ENCODE measurements at places on chromosomes 2 and 18.

GRCh38 chr2:124535816-124536215, 510.7 kb downstream of the CNTNAP5 start:
- DNase-seq: no peak

GRCh38 chr2:221541131-221541735, 30.9 kb downstream of the EPHA4 start:
- DNase-seq: no peak

DNA sequence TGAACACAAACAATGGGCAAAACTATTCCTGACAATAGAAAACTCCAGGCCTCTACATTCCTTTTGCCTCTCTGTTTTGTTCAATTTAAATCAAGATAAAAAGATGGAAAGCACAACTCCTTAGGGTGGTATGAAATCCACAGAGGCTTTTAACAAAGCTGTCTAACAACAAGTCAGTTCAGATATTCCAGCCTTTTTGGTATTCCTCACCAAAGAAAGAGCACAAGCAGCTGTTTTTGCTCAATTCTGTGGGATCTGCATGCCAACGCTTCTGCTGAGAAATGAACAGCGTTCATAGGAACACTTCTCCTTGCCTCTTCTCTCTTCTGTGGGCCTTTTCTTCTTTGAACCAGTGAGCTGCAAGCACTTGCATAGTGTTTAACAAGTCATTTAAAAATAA, 411.6 kb upstream of the TCF4 start:
- DNase-seq: no peak

DNA sequence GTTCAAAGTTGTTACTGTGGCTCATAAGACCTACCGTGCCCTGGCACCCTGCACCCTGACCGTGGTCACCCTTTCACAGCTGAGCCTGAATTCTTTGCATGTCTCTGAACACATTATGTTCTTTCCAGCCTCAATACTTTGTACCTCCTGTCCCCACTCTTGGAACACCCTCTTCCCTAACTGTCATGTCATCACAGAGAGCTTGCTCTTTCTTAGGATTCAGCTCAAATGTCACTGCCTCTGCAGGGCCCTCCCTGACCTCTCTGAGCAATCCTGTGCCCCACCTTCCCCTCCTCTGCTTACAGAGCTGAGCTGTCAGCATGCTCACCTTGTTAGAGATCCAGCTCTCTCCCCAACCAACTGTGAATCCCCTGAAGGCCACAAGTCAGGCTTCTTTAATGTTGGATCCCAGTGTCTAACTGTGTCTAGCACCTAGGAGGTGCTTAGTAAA, 15.0 kb downstream of the PRKAG3 start:
- no peak for DNase-seq

DNA sequence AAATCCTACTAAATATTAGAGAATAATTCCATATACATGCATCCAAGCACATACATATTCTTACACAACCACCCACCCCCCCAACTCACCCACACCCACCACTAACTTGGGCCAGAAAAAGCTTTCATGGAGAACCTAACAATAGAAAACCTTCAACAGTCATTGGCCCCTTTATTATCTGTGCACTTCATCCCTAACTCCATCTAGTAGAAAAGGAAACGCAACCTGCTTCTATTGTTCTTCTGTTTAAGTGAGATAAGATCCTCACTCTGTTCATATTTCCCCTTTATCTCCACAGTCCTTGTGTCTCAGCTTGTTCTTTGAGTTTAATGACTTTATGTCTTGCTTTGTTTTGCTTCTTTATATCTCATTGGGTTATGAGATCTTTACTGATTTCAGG, 1740.2 kb upstream of the CELF4 start:
- DNase-seq: no peak

- DNase-seq: no peak
Measured at GRCh38 chr18:7904529-7904928, 337.4 kb downstream of the PTPRM start.

DNA sequence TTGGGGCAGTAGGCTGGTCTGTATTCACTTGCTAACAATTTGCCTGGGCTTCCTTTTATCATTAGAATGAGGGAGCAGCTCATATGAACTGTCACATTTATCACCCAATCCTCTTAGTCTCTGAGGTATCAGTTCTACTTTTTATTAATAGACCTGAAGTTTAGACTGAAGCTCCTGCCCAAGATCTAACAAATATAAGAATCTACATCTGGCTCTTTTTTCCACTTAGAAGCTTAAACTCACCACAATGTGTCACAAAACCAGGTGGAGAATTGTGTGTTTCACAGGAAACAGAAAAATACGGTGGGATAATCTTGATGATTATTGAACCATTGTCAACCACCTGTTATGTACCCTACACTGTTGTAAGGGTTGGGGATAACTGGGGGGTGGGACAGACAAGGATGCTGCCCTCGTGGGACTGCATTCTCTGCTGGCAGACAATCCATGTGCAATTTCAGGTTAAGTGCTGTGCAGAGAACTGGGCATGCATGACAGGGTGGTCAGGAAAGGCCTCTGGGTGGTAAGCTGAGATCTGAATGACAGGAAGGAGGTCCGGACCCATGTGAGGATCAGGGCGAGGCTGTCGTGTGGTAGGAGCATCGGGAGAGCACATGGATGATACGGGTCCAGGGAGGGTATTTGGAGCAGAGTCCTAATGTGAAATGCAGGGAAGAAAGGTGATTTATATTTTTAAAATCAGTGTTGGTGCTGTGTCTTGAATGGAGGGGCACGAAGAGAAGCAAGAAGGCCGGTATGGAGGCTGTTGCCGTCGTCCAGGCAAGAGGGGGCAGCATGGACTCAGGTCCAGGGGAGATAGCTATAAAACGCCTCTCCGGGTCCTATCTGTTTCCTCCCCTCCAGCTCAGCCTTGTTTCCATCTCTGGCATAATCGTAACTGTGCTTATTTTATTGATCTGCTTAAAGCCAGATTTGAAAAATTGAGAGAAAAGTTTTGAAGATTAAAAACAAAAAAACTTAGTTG, 17.6 kb downstream of the MYL12B start:
- no peak for DNase-seq

GRCh38 chr2:216664593-216665034, 30.7 kb downstream of the IGFBP5 start:
- no peak for DNase-seq

DNA sequence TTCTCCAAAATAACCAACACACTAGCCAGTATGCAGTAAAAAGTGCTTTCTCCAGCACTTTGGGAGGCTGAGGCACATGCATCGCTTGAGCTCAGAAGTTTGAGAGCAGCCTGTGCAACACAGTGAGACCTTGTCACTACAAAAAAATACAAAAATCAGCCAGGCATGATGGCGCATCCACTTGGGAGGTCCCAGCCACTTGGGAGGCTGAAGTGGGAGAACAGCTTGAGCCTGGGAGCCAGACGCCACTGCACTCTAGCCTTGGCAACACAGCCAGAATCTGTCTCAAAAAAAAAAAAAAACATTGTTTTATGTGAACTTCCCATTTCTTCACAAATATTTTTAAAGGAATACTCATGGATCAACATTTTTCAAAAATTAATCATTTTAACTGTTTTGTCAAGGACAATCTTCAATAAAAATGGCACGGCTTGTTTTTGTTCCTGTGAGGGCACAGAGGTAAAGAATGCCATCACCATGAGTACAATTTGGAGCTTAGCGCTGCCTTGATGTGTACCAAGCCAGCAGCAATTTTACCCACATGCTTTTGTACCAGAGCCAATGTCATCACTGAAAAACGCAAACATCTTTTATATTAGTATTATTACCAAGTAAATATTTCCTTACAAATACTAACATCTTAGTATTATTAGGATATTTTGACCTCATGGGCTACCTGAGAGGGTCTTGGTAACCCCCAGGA, 26.7 kb downstream of the RAB1A start:
- DNase-seq: no peak

GRCh38 chr2:113228991-113229716, 49.6 kb downstream of the PAX8 start:
- DNase-seq: no peak

DNA sequence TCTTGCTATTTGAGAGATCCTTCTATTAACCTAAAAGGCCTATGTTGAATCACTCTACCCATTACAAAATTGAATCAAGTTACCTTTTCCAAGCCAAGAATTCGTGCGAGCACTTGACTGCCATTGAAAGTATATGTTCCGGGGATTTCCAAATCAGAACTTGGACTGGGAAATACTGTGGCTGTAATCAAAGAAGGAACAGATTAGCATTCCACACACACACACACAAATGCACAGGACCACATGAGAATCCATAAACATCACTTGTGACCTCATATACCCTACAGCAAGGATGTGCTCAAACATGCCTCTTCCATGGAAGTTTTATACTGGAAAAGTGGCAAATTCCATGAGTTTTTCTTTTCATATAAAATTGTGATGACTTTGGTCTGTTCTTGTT, 86.0 kb downstream of the ABCA12 start:
- DNase-seq: no peak

- no peak for DNase-seq
Measured at GRCh38 chr18:56377231-56377630, 261.2 kb downstream of the TXNL1 start.

GRCh38 chr2:694906-695510, 17.8 kb upstream of the TMEM18 start:
- DNase-seq: no peak

DNA sequence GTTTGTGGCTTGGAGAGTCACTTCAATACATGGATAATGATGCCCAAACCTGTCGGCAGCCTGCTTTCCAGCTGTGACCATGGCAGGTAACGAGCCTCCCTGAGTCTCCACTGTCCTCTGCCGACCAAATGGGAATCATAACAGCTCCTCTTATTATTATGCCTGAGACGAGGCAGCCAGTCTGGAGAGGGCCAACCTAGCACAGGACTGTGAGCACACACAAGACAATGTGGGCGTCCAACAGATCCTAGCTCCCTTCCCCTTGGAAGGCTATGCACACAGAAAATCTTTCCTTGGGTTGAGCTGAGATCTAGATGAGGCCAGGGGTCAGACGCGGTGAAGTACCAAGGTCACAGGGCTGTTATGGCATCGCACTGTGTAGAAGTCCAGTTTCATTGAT, 890 bp upstream of the SLC4A3 start:
- no peak for DNase-seq

- DNase-seq: no peak
Measured at GRCh38 chr2:187943772-187944369, 347.8 kb upstream of the GULP1 start.

DNA sequence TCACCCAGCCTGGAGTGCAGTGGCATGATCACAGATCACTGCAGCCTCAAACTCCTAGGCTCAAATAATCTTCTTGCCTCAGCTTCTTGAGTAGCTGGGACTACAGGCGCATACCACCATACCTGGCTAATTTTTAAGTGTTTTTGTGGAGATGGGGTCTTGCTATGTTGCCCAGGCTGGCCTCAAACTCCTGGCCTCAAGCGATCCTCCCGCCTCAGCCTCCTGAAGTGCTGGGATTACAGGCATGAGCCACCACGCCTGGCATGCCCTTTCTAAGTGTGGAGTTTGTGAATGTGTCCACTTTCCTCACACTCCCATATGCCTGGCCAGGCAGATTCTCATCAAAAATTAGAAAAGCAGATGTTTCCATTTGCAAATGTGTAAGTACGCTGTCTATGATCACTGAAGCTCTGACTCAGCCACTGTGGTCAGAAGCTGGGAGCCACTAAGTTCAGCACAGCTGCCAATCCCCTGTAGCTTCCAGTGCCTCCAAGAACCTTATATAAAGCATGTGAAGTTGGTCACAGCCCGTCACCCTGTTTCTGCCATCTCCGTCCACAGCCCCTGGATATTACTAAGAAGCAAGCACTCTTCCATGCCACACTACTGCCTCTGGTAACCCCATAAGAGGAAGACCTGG, 155.4 kb downstream of the FAM210A start:
- DNase-seq: no peak

DNA sequence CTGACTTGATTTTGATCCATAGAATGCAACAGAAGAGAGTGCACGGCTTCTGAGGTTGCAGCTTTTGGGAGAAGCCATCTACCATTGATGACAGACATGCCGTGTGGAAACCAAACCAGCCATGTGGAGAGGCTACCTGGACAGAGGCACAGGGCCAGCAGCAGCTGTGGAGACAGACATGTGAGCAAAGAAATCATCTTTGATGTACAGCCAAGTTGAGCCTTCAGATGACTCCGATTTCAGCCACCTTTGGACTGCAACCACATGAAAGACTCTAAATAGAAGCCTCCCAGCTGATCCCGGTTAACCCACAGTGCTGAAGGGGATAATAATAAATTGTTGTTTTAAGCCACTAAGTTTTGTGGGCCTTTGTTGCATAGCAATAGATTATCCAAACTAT, 54.2 kb downstream of the TSN start:
- no peak for DNase-seq

DNA sequence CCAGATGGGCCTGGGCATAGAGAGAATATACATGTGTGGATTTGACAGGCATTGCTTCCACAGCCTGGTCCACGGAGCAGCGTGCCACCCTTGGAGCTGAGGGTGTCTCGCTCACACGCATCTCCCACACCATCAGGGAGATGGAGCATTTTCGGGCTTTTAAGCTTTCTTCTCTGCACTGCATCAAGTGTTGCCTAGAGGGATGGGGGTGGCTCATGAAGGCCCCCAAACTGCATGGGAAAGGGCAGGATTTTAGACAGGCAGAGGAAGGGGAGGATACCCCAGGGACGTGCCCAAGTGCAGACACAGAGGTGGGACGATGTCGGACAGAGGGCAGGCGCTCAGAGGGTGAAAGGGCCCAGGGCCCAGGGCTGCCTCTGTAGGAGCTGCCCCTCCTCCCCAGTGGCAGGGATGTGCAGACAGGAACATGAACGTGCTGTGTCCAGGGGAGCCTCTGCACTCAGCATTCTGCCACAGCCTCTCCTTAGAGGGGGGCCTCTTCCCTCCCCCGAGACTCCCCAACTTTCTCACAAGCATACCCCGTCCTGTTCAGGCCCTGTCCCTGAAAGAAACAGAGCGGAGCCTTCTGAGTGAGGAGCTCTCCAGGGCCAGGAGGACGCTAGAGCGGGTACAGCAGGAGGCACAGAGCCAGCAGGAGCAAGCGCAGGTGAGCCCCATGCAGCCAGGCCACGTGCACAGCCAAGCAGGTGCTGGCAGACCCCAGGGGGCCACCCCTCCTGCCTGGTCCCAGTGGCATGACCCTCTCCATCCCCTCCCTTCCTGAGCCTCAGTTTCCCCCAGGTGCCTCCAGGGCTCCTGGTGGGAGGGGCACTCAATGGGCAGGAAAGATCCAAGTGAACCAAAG, 42.9 kb upstream of the SNED1 start:
- peak; percentile 13 for DNase-seq

DNA sequence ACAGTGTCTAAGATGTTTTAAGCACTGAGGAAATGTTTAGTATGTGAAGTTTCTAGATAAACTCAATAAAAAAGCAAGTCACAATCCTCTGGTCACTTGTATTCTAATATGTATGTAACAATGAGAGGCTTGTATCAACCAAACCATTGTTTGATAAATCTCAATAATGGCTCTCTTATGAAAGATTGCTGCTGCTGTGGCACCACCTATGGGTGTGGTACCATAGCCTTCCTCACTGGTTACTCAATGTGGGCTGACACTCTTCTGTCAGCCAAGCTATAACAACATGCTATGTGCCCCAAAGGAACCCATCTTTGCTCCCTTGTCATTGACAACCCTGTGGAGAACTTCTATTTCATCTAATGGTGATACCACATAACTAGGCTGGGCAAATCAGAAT, 12.6 kb upstream of the RAB1A start:
- no peak for DNase-seq

- no peak for DNase-seq
Measured at GRCh38 chr2:150689590-150689989, 202.1 kb upstream of the RND3 start.
